NCI-H1436 treated with DMSO at 0.1 percent for 48 hours (cell line): ENCODE measurements at places on chromosomes 2 and 18.

- DNase-seq = no peak
Observed at GRCh38 chr2:106851881-106852501, 34.0 kb downstream of the ST6GAL2 start.

GRCh38 chr2:36371070-36371874 is 15.7 kb downstream of the CRIM1 start:
- DNase-seq = no peak

DNA sequence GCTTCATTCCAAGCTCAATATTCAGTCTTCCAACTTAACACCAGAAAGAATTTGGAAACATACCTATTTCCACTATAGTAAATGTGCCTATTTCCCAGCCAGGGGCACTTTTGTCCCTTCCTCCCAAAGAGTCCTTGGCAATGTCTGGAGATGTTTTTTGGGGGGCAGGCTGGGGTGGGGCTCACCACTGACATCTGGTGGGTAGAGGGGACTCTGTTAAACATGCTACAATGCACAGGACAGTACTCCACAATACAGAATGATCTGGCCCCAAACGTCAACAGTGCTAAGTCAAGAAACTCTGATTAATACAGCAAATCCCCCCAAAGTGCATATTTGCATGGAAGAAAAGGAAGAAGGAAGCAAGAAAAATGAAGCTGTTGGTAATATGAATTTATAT is 61.7 kb downstream of the SMIM21 start:
- no peak for DNase-seq

DNA sequence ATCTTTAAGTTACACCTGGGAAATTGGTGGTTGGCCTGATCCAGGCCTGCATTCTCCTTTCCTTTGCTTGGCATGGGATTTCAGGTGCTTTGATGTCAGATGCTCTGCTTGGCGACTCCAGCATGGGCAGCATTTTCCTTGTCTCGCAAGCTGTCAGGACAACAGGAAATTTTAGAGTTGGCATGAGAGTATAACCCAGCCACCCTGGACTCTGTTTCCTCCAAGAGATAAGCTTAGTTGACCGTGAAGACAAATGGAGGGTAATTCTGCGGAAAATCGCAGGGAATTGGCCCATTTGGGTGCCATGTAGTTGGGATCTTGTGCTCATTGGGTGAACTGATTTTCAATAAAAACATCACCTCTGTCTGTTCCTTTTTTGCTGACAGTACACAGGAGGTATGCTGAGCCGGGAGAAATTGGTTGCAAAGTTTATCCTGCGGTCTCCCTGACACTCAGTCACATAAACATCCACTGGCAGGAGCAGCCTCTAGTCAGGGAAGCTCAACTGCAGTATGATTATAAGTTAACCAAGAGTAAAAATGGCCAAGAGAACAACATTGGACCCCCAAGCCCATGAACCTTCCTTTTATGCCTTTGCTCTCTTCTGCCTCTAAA is 409.9 kb downstream of the SETBP1 start:
- no peak for DNase-seq

GRCh38 chr2:133814890-133815289 is 246.6 kb upstream of the NCKAP5 start:
- DNase-seq = no peak

DNA sequence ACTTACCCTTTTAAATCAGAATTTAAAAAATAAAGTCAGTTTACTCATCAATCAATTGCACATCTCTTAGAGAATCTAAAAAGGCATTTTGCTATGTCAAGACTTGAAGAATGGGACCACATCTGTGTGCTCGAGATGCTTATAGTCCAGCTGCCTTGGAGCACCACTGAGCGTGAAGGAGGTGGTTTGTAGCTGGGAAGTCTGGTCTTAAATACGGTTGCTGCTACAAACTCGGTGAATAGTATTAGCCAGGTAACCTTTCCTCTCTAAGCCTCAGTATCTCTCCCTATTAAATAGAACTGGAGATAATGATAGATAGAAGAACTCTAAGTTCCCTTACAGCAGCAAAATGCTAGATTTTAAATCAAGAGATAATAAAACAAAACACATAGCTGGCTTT is 289.7 kb downstream of the TRIB2 start:
- no peak for DNase-seq

GRCh38 chr2:47676261-47676926 is 106.6 kb upstream of the MSH6 start:
- DNase-seq = no peak

GRCh38 chr2:108911807-108912628 is 77.0 kb downstream of the EDAR start:
- DNase-seq = no peak

- DNase-seq = no peak
Observed at GRCh38 chr2:238631491-238632180, 204.9 kb downstream of the ASB1 start.

GRCh38 chr2:46656640-46657039 is 177.3 kb downstream of the TMEM247 start:
- no peak for DNase-seq

DNA sequence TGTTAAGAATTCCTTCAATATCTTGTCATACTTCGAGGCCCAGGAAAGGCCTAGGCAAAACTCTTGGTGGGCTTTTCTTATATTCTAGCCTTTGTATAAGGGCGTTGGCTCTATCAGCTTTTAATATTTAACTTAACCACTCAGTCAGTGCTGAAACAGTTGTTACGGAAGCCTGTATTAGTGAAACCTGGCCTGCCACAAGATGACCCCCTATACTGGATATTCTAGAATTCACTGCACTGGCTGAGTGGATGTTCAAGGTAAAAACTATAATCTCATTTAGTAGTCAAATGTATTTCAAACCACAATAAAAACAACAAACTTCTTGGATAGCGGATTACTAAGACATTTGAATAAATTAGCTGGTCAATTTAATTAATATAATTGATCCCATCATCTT is 91.7 kb upstream of the HNMT start:
- no peak for DNase-seq

DNA sequence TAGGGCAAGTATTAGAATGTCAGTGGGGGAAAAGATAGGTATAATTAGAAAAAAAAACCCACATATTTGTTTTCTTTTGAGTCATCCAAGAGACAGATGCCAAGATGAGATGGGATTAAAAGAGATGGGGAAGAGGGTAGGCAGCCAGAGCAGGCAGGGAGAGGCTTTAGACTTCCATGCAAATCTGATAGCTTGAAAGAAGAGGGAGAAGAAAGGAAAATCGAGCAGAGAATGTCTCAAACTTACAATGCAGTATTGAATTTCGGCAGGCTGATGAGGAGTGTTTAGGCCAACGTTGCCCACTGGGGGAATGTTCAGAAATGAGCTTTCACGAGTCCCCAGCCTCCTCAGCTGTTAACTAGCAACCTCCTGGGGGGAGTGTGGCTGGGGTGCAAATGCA is 91.3 kb downstream of the SPATS2L start:
- DNase-seq = no peak

- DNase-seq = no peak
Observed at GRCh38 chr18:23357996-23358594, 95.0 kb upstream of the RIOK3 start.

DNA sequence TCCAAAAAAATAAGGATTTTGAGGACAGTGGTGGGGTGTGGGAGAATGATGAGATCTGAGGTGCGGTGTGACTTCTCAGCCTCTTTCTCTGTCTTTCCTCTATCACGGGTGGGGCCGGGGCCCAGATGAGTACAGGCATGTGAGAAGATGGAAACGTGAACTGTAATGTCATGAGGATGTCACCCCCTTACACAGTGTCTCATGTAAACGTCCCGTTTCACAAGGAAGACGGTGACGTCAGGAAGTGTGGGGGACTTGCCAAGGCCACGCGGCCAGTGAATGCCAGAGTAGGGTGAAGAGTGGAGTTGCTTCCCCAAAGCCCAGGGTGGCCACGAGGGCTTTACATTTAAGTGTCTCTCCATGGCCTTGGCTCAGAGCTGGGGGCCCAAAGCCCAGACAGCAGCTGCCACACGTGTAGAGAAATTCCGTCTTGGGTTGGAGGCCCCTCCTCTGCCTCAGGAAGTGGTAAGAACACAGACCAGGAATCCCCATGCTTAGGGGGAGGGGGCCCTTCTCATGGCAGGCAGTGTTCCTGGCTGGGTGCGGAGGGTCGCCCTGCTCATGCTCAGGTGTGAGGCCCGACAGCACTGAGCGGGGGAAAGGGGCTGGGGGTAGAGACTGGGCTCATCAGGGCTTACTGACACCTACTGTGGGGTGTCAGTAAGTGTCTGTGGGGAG is 80.9 kb upstream of the SMAD7 start:
- DNase-seq = no peak

DNA sequence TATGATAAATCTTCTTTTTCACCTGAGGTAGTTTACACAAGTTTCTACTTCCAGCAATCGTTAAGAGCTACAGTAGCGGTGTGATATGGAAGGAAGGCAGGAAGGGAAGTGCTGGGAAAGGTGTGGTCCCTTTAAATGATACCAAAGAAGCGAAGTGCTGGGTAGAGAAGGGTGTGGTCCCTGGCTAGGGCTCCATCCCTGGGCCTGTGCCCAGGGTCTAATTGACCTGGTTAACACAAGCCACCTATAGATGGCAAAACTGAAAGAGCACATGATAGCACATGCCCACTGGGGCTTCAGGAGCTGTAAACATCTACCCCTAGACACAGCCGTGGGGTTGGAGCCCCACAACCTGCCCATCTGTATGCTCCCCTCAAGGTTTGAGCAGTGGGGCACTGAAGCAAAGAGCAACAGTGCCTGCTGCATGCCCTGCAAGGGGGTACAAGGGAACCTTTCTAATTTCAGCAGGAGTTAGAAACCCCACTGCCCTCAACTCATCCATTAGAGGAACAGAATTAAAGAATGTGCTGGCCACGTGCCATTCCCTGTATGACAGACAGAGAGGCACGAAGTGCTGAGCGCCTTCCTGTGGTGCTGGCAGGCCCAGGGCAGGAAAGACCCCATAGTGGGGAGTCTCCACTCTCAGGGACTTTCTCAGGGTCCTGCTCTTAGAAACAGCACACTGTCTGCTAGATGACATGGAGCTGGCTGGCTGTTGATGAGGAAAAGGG is 153.1 kb upstream of the LMAN1 start:
- no peak for DNase-seq
